Substantia nigra (tissue), 51 donors: ENCODE measurements at places on chromosomes 11 and 22.

DNA sequence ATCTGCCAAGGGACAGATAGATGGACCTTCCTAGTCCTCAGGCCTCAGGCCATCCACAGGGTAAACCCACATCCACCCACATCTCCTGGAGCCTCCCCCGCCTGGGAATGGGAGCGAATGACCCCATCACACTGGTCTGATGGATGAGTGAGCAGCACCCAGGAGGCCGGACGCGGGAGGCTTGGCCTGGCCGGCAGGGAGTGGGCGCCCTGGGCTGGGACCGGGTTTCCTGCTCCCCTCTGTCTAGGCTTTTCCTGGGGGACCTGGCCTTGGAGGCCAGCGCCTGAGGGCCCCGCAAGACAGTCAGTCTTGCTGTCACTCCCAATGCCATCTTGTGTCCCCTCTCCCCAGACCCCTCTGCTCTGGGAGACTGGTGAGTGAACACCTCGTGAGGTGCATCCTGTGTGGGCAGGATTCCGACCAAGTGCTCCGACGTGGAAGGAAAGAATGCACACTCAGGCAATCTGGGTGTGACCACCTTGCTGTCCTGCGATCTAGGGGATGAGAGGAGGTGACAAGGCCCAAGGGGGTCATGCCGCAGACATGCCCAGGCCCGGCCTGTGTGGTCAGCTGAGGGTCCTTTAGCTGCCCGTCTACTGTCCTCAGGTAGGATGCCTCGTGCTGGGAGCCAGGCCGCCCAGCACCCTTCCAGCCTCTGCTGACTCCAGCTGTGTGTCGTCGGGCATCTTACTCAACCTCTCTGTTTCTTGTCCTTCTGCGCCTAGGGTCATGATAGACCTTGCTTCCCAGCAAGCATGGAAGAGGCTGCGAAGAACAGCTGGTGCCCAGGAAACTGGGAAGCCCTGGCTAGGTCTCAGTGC lies 26.5 kb upstream of the WNT7B start:
- no peak for DNase-seq

DNA sequence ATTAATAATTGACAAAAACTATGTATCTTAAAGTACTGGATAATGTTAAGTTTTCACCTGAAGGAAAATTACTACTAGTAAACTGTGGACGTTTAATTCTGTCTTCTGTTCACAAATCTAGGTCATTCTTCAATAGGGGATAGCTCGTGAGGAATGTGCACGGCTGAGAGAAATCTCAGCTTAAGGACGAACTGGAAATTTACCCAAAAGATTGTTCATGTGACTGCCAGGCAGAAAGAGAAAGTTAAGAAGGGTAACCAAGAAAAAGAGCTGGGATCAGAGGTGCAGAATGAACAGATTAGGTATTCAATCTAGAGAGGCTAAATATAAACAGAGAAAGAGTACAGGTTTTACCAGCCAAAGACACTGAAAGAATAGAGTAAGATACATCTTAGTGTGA lies 245.3 kb downstream of the CASP12 start:
- no peak for DNase-seq

GRCh38 chr22:19970479-19971275 lies 29.1 kb upstream of the TXNRD2 start:
- no peak for DNase-seq

GRCh38 chr11:11584530-11584810 lies 37.3 kb downstream of the GALNT18 start:
- DNase-seq = no peak

DNA sequence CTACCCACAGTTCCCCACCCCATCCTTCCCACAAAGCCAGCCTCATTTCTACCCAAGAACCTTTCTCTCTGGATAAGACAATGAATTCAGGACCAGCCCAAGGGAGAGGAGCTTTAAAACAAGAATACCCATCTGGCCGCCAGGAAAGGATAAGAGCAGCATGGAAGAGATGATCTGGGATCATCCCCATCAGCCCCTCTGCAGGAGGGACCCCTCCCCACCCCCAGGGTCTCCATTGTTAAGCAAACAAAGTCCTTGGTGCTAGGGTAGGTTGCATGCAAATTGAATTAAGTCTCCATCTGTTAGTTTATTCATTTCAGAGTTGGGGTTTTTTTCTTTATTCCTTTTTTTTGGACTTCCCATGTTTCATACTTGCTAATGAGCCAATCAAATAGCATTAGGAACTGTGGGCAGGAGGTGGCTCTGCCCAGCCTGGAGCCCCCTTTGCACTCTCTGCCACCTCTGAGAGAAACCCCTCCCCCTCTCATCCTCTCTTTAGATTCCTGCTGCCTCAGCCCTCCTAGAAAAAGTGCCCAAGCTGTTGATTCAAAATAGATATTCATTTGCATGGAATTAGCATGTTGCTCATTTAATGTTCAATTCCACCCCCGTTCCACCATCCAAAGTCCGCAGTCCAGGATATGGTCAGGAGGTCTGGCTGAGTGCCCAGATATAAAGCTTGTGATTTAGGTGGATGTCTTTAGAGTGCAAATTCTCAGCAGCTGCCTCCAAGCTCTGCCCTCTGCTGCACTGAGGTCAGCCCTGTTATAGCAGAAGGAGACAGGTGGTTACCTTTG lies 138.5 kb upstream of the NCAM1 start:
- no peak for DNase-seq

DNA sequence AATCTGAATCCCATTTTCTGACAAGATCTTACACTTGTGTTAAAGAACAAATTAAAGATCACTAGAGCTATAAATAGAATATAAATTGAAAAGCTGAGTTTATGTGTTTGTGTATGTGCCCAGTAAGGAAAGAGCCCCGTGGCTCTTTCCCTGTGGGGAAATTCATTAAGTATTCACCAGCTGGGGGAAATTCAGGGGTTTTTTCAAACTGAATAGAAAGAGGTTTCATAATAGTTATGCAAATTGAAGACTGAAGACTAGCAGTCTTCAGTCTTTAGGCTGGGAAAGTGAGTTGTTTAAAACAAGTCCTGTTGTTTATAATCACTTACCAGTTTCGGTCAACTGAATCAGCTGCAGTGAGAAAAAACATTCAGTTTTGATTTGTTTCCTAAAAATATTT lies 11.3 kb upstream of the MS4A7 start:
- DNase-seq = no peak

DNA sequence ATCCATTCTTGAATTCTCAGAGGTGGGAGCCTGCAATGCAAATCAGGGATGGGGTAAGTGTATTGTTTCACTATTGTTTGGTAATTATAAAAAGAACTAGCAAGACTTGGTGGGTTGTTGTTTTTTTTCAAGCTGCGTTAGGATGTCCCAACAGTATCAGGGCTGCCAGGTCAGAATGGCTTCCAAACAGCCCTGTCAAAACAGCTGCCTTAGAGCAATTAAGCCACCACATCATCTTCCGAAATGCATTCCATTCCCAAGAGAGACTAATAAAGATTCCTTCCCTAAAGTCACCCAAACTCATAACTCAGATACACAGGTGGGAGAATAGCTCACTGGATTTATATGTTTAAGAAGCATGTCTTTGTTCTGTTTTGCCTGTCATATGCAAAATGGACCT lies 23.5 kb downstream of the BBOX1 start:
- DNase-seq = no peak

DNA sequence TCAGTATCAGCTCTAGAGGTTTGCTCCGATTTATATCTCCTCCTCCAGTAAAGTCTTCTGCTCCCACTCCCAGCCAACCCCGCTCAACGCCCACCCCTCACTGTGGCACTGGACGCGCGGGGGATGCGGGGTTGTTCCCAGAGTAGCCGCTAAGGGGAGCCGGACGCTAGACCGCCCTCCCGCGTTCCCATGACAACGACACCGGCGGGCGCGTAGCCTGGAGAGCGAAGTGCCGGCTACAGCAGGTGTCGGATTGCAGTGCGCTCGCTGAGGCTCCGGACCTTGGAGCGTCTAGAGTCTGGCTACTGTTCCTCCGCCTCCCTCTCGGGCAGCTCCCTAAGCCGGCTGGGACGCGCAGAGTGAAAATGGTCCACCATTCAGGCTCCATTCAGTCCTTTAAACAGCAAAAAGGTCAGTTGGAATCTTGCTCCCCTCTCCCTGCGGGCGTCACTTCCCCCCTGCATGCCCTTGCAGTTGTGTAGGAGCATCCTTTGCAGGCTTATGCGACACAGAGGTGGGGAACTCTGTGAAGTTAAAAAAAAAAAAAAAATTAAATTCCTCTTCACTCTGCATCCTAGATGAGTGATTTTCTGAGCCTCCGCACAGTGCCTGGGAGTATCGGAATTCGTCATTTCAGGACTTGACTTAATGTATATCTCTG lies at the start of gene ANO3:
Gene ANO3, plus strand, starts transcription at position 220 of the 661 bp plus-strand sequence. Its CDS starts 146 bp downstream, at position 366.
- DNase-seq = no peak

DNA sequence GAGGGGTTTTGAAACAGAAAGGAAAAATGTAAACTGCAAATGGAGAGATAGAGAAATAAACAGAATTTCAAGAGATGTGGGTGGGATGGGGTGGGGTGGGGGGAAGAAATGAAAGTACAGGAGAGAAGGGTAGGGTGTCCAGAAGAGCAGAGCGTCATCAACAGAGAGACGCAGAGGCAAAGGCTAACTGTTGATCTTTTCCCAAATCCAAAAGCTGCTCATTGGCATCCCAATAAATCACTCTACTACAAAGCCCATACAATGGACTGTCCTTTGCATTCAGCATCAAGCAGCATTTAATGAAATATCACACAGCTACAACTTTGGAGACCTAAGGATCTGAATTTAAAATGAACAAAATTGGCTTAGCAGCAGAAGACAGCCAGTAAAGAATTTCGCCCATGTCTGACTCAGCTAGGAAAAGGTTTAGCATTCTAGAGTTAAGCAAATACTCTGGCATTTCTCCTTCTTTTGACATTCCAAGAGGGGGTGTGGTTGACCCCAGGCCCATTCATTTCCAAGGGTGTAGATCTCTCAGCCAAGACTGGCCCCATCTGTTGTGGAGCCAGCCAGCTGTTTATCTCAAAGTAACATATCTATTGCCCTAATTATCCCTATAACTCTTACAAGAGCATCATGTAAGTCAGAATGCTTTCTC lies 1.5 kb downstream of the RAB30 start:
- DNase-seq = no peak

- DNase-seq = no peak
Measured at GRCh38 chr22:37054600-37055365, 3.2 kb downstream of the KCTD17 start.

DNA sequence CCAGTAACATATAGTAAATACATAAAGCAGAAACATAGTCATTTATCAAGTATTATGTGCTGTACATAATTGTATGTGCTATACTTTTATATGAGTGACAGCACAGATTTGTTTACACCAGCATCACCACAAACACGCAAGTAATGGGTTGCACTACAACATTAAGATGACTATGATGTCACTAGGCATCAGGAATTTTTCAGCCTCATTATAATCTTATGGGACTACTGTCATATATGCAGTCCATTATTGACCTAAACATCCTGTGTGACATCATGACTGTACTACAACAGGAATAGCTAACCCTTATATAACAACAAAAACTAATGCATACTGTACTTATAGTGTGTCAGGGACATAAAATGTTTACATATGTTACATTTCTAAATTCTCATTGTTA lies 50.2 kb upstream of the IZUMO1R start:
- DNase-seq = no peak

GRCh38 chr11:70611821-70612220 lies 213.5 kb downstream of the CTTN start:
- no peak for DNase-seq

GRCh38 chr11:23727794-23728193 lies 769.1 kb upstream of the LUZP2 start:
- DNase-seq = no peak

- DNase-seq = no peak
Measured at GRCh38 chr11:103395612-103396011, 286.4 kb downstream of the DYNC2H1 start.

DNA sequence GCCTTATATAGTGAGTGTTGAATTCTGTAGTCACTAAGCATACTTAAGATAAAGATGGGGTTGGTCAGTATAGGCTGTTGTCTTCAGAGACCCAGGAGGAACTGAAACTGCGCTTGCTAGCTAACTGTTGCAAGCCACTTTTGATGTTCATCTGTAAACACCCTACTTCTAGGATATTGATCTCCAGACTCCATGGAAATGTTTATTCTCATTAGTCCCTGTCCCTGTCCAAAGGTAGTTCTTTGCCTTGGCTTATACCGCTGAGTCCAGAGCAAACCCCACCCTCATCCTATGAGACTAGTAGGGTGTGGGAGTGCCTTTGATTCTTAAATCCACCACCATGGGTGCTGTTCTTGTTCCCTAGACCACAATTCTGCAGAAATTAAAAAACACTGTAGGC lies 36.4 kb downstream of the DEPDC5 start:
- no peak for DNase-seq

DNA sequence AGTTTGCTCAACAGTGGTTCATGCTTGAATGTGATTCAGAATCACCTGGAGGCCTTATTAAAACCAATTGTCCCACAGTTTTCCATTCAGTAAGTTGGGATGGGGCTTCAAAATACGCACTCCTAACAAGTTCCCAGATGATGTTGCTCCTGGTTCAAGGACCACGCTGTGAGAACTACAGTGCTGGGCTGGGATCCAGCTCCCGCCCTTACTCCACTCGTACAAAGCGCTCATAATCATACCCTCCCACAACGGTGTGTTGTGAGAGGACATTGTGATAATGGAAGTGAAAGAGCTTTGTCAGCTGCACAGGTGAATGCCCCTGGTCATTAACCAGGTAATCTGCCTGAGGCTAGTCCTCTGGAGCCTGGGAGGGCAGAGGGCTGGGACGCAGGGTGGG lies 1.3 kb upstream of the CD82 start:
- DNase-seq = no peak

DNA sequence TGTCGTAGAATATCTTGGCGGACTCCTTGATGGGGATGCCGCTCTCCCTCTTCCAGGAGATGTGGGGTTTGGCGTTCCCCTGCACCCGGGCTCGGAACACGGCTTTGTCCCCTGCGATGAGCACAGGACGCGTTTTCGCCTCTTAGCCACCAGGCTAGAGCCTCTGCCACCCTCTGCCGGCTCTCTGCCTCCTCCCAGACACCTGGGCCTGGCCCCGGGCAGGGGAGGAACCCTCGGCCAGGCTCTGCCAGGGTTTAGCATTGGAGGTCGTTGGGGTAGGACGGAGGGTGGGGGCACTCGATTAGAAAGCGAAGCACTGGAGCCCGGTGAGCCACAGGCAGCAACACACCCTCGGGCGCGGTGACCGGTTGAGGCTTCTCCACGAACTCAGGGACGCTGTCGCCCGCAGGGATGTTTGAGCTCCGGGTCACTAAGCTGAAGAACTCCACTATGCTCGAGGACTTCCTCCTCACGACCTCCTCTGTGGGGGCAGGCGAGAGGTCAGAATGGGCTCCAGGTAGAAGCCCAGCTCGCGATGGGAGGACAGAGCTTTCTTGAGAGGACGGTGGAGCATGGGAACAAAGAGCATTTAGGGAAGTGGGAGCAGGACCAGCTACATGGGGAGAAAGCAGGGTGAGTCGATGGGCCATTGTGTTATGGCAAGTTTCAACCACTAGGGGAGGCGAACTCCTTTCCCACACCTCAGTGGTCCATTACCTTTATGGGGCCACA lies 4.3 kb downstream of the IGSF22 start:
- no peak for DNase-seq

DNA sequence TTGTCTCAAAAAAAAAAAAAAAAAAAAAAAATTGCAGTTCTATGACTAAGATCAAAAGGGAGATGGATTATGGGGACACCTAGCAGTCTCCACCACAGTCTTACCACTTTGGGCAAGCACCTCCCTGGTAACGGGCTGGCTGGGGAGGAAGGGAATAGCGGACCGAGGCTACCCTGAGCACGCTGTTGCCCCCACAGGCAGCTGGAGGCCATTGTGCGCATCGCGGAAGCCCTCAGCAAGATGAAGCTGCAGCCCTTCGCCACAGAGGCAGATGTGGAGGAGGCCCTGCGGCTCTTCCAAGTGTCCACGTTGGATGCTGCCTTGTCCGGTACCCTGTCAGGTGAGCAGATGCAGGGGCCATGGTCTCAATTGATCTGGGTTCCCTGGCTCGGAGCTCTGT lies 21.2 kb downstream of the MCM5 start:
- DNase-seq = no peak

- DNase-seq = no peak
Measured at GRCh38 chr11:73393479-73394415, 17.5 kb downstream of the RELT start.
